ENCODE measurements at places on chromosomes 3 and 15.
A peak's percentile ranks its signal among the peaks of the same experiment; 100 is the strongest.

- DNase-seq: no peak
Measured at GRCh38 chr3:114632757-114633424, 339.1 kb downstream of the TIGIT start.

DNA sequence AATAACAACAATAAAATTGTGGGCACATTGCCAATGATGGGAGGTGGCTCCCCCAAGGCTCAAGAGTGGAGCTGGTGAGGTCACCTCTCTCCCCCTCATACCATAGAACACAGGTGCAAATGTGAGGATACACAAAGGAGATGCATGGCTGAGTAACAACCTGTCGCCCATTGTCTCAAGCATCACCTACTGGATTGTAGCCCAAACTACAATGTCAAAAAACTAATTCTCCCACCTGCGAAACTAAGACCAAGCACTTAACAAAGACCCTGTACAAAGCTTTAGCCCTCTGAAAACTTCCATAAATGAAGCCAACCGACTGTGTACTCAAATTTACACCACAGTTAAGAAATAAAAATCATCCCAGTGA lies 50.4 kb upstream of the IGSF11 start:
- no peak for DNase-seq

DNA sequence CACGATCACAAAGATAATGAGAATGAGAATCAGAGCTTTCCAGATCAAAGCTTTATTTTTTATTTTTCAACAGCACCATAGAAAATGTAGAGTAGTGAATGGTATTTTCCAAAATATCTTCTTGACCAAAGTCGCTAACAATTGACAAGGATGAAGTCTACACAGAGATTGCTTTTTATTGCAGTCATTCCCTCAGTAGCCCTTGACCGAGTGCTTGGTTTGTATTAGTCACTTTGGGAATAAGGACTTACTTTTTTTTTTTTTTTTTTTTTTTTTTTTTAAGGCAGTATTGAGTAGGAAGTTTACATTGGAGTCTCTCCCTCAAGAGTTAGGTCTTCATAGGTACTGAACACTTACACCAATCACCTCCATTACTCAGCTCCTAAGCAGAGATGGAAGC lies 39.8 kb downstream of the THRB start:
- no peak for DNase-seq

DNA sequence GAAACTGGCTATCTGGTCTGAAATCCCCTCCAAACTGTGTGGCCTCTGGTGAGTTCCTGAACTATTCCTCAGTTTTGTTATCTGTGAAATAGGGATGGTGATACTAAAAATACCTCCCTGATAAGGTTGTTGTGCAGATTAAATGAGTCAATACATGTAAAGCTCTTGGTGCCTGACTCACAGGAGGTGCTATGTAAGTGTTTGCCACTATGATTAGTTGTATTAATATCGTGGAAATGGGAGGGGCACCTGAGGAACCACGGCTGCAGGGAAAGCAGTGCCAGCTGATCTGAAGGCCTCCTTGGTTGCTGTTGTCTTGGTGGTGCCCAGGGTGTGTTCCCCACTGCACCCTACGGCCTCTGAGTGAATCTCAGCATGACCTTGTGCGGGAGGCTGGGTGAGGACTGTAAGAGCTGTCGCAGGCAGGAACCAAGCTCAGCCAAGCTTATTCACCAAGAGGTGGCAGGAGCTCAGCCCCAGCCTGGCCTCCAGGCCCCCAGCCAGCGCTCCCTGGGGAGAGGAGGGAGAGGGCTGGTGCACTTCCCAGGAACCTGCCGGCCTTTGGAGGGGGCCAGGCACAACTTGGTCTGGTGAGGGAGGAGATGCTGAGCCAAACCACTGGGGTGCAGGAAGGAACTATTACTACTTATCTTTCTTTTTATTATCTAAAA lies 44.8 kb upstream of the CCDC174 start:
- no peak for DNase-seq

GRCh38 chr3:66348704-66349103 lies 127.9 kb downstream of the SLC25A26 start:
- DNase-seq: no peak

DNA sequence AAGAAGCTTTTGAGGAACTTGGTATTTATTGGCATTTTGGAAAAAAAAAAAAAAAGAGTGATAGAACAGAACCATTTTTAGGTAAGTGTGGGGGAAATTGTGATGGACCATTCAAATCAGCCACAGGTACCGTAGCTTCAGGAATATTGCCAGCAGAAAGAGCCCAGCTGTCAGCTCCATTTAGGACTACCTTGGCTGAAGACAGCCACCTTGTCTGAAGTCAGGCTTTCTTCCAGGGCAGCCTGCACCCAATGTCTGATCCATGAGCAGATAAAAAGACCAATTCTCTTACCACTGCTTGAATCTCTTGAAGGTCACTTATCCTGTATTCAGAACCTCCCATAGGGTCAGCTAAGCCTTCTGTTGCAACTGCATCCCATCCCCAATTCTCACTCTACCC lies 37.6 kb downstream of the SLCO3A1 start:
- no peak for DNase-seq

GRCh38 chr3:70982284-70982683 lies 601.2 kb downstream of the FOXP1 start:
- DNase-seq: no peak

DNA sequence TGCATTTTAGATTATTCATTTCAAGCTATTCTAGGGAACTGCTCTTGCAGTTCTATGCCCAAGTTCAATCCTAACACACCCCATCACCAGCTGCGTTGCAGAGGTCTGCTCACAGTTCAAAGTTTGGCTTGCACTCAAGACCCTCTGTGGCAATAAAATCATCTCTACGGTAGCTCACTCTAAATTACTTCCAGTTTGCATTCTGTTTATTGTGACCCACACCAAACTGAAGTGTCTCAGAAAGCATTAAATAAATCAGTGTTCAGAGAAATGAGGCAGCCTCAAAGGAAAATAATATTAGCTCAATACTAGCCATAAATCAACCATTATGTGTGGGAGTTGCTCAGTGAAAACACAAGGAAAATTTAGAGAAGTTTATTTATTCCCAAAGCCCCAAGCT lies 250.3 kb downstream of the MAGI1 start:
- DNase-seq: no peak

DNA sequence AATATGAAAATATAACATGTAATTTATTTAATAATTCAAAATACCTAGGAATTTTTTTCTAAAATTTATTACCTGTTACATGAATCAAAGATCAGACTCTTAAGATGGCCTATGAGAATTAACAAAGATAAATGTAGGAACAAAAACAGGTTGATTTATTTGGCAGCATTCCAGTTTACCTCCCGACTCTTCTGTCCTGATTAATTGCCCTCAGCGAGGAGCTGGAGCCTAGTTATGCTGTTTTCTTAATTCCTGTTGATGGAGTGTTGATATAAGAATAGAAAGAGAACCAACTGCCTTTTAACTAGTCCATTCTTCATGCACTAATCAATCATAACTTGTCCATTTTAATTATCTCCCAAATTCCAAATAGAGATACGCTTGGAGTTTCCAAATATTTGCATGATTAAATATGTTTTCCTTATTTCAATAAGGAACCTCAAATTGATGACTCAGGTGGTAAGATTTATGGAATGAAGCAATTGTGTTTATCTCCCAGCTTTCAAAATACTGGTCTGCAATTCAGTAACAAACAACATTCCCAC lies 10.6 kb upstream of the CPB1 start:
- no peak for DNase-seq

DNA sequence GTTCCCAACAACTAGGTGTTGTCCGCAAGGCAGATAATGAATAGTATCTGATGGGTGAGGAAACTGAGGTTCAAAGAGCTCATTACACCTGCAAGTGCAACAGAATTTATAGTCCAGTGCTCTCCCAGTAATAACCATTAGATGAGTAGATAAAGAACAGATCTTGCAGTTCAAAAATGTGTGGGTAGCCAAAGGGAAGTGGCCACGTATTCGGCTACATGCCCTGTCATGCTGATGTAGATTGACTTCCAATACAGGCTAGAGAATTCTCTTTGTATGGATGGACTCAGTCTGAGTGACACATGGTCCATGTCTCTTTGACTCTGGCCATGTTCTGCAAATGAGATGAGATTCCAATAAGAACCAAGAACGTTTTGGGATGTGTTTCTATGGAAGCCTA lies 187.9 kb upstream of the LPP start:
- no peak for DNase-seq

GRCh38 chr3:159252772-159253384 lies 451.0 kb downstream of the MFSD1 start:
- DNase-seq: no peak

GRCh38 chr3:102026656-102027055 lies 177.3 kb downstream of the NFKBIZ start:
- DNase-seq: no peak

- DNase-seq: peak; percentile 47
Measured at GRCh38 chr3:172511783-172512762, 11.2 kb downstream of the TNFSF10 start.

- no peak for DNase-seq
Measured at GRCh38 chr15:70065006-70065722, 32.6 kb downstream of the TLE3 start.

DNA sequence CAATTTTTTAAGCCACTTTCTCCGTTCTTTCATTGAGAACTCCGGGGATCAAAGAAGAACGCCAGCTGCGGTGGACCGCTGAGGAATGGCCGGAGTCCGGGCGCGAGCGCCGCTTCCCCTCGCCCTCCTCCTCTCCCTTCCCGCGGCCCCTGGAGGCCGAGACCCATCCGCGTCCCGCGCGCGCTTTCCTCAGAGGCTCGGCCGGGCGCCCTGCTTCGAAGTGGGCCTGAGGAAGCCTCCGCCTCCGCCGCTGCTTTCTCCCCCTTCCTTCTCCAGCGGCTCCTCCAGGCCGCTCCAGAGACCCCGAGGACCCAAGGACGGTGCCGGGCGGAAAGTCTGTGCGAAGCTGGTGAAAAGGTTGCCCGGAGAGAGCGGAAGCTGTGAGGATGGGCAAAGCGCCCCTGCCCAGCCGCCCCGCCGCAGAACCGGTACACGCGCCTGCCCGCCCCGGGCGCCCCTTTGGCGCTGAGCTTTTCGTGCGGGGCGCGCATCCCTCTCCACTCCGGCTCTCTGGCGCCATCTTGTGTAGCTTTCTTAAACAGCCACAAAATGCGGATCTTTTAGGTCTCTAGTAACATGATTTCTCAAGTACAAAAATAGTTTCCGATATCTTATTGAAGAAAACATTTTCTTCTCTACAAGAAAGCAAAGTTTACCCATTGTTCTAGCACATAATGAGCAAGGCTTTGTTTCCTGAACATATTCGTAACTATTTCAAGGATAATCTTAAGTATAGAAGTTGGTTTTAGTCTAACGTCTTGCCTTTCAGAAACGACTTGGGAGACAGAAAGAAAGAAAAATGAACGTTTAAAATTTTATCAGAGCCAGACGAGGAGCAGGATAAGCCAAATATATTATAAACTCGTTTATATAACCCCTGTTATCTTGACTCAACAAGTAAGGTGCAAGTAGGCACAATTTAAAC lies 59.2 kb upstream of the FAM174B start:
- DNase-seq: peak; percentile 50

DNA sequence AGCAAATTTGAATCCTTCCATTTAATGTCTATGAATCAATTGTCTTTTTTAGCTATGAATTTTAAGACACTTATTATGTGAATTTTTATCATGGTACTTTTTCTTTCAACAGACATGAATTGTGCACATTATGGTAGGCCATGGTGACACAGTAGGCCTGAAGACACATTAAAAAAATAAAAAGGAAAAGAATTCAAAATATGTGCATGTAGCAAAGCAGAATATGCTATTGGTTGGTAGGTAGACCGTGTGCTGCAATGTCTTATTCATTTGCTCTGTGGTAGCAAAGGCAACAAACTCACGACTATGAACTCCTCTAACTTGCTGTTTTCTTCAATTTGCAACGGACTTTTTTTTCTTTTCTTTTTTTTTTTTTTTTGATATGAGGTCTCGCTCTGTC lies 50.0 kb upstream of the EPHA3 start:
- no peak for DNase-seq

DNA sequence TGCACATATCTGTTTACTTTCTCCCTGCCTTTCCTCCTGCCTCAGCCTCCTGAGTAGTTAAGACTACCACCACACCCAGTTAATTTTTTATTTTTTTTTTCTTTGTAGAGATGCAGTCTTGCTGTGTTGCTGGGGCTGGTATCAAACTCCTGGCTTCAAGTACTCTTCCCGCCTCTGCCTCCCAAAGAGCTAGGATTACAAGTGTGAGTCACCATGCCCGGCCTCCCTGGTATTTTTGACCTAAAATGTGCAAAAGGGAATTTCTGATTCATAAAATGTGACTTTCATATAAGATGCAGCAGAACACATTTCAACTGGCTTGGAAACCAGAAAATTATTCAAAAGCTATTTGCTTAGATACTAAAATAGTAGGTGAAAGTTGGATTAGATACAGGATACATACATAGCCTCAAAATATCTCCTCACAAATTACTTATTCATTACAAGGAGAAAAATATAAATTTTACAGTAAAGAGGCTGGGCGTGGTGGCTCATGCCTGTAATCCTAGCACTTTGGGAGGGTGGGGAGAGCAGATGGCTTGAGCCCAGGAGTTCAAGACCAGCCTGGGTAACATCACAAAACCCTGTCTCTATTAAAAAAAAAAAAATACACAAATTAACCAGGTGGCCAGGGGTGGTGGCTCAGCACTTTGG lies 32.0 kb downstream of the MAP4 start:
- DNase-seq: no peak

- peak; percentile 33 for DNase-seq
Measured at GRCh38 chr15:41494190-41494921, 682 bp downstream of the ITPKA start.

DNA sequence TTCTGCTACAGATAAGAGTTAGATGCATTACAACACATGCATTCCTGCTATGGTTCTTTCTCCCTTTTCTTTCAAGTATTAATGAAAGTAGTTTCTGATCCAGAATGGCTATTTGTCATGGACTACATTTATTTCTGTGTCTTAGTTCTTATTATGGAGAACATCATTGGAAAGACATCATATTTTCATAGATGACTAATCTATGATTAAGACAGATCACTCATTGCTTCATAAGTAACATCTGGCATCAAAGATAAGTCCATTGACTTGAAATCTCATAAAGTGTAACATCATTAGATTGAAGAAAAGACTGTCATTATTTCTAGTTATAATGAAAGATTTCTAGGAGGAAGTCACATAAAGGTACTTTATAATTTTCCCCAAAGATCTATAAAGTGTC lies 366.7 kb downstream of the NSUN3 start:
- no peak for DNase-seq

GRCh38 chr3:150763841-150764483 lies 993 bp upstream of the SIAH2 start:
- DNase-seq: peak; percentile 44

GRCh38 chr3:107604057-107604822 lies 81.5 kb downstream of the BBX start:
- no peak for DNase-seq

- DNase-seq: no peak
Measured at GRCh38 chr15:94421706-94422105, 190.3 kb downstream of the MCTP2 start.

DNA sequence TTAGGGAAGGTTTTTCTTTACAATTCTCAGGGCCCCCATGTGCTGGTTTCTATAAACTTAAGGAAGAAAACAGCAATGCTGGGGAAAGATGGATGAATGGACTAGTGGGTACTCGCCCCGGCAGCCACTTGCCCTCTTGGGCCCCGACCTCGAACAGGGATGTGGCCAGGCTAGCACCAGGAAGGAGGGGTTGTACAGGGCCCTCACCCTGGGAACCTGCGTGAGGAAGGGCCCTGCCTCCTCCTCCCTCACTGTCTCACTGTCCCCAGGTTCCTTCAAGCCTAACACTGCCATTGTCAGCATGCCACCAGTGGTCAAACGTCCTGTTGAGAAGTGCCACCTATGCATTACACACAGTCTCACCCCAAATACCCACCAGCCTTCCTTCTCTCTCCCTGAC lies 9.1 kb downstream of the ADAMTS17 start:
- DNase-seq: no peak

- DNase-seq: no peak
Measured at GRCh38 chr3:170301405-170301804, 56.1 kb upstream of the SKIL start.

All from activated T-helper 9 cell treated with anti-CD3 and anti-CD28 coated beads, Interleukin-2, amount 50 U/mL, for 16 hours (primary cell).